ENCODE measurements at places on chromosomes 13 and 19.

GRCh38 chr19:20388706-20389225 is 176.8 kb downstream of the ZNF737 start:
- DNase-seq: no peak

DNA sequence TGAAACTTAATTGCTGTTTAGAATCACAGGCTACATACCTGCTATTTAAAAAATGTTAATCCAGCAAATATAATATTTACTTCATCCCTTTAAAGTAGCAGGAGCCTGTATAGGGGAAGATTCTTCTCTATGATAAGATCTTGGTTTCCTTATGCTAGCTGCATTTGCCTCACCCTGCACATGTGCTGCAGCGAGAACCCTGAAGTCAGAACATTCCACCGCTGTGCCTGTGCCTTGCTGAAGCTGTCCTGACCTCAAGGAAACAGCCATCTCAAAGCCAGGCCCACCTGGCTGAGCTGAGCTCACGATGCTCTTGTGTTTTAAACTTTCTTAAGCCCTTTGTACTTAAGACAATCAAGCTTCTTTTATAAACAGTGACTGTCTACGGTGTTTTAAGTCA is 355.0 kb upstream of the PCDH20 start:
- DNase-seq: no peak

DNA sequence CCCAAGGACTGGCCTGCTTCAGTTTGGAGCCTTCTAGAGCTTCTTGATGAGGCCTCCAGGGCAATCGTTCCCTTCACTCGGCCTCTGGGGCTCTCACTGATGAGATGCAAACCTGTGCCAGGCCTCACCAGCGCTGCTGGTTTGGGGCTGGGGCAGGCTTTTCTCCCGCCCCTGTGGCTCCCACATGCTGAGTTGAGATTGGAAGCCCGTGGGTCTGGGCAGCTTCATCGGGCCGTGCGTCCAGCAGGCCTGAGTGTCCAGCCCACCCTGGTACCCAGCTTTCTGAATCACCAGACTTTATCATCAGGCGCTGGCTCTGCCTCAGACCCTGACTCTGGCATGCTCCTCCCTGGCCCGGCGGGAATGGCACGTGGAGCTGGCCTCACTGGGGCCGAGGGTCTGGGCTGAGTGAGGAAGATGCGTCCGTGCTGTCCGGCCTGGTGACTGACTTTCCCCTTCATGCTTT is 4.3 kb downstream of the CALM3 start:
- no peak for DNase-seq

GRCh38 chr19:619286-620002 is 13.9 kb downstream of the POLRMT start:
- no peak for DNase-seq

DNA sequence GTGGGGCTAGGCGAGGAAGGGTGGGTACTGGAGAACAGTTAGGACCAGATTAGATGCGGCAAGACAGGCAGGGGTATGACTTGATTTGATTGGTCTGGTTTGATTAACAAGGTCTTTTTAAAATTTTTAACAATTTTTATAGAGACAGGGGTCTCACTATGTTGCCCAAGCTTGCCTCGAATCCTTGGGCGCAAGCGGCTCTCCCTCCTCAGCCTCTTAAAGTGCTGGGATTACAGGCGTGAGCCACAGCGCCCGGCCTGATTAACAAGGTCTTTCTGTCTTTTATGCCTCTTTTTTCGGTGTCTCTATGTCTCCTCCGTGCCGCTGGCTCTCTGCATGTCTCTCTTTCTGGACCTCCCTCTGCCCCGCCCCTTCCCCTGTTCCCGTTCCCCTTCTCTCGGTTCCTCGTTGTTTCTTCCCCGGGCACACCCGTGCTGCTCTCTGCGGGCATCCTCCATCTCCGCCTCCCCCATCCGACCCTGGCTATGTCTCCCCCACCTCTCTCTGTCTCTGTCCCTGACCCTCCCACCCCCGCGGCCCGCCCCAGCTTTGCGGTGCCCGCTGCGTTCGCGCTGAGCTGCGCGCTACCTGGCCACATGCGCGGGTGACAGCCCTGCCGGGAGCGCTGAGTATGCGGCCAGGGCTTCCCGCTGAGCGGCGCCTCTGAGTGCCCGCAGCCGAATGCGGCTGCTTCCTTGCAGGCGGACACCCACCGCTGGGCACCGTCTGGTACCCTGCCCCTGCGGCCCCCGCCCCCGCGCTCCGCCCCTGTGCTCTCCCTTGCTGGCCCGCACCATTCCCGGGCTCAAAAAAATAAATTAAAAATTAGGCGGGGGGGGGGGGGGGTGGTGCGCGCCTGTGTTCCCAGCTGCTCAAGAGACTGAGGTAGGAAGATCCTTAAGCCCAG is 8.1 kb upstream of the SDHAF1 start:
- no peak for DNase-seq

GRCh38 chr13:51162701-51163100 is 51.6 kb upstream of the C13orf42 start:
- DNase-seq: no peak

DNA sequence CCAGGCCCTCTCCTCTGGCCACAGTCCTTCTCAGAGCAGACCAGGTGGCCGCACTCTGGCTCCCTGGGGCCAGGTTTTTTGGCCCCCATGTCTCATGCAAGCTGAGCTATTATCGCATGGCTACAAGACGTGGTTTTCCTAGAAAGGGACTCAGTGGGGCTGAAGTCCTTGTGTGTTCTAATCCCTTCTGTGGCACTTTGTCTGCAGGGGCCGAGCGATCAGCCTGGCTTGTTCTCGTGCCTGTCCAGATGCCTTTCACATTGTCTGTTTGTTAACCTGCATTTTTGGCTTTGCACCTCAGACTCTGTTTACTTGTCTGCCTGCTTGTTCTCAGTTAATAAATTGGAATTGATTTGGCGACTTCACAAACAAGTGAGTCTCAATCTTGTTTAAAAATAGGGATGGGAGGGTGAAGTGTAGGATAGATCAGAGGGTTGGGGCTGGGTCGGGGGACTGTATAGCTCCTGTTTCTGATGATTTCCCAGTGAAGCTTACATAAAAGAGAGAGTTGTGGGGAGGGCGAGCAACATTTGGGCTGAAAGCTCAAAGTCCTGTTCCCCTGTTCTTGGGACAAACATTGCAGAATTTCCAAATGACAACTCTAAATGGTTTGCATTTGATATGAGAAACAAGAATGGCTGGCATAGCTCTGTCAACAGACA is 440.4 kb downstream of the COG6 start:
- DNase-seq: no peak

DNA sequence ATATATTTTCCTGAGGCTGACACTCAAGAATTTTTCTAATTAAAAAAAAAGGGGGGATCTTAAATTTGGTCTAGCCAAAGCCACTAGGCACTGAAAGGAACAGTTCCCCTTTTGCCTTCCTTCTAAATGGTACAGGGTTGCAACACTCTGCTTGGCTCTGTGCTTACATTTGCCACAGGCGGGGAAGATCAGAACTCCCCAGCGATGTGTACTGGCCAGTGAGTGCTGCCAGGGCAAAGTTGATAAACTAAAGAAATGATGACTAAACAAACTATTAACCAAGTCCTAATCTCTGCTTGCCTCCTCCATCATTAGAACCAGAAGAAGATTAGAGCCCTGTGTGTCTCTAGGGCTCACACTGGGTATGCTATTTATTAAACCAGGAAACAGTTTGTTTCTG is 75.3 kb upstream of the SCEL start:
- DNase-seq: peak; percentile 81

- DNase-seq: peak; percentile 85
Measured at GRCh38 chr13:31945202-31945961, 86.2 kb upstream of the FRY start.

- DNase-seq: no peak
Measured at GRCh38 chr13:80881495-80881894, 540.6 kb upstream of the SPRY2 start.

DNA sequence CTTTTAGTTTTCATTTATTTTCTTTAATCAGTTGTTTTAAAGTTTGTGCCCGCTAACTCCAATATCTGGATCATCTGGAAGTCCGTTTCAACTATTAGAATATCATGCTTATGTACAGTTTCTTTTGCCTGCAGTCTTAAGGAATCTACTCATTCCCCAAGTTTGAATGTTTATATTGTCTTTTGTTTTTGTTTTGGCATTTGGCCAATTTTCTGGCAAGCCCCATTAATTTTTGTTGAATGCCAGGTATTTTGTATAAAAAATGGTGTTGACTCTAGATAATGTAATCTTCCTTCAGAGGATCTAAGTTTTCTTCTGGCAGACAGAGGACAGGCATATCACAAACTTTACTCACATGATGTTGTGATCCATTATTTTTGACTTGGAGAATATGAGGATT is 11.1 kb upstream of the ZNF235 start:
- no peak for DNase-seq

DNA sequence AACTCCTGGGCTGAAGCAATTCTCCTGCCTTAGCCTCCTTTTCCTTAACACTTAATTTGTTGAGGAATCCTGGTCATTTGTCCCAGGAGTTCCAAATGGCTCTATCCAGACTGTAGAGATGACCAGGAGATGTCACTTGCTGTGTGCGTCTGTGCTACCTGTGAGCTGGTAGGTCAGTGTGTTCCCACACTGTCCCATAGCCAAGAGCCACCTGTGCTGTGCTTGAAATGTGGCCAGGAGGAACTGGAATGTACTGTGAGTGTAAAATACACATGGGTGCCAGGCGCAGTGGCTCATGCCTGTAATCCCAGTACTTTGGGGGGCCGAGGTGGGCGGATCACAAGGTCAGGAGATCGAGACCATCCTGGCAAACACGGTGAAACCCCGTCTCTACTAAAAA is 29.4 kb upstream of the KDM4B start:
- no peak for DNase-seq

DNA sequence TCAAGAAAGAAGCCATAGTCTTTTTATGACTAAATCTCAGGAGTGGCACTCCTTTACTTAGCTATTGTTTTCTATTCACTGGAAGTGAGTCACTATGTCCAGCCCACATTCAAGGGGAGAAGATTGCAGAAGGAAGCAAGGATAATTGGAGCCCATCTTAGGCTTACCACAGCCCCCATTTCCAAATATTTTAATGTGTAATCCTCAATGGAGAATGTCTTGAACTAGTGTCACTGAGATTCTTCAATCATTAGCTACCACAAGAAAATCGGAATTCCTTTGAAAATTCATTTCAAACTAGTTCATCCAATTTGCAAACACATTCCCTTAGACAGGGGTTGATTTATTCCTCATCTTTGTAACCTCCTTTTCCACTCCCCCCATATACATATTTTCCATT is 84.7 kb downstream of the DLEU7 start:
- no peak for DNase-seq

GRCh38 chr13:45349438-45349837 is 8.5 kb upstream of the TPT1 start:
- DNase-seq: no peak

Measured in tibial artery (tissue), 4 donors.